ENCODE measurements at places on chromosomes 5 and 9.

DNA sequence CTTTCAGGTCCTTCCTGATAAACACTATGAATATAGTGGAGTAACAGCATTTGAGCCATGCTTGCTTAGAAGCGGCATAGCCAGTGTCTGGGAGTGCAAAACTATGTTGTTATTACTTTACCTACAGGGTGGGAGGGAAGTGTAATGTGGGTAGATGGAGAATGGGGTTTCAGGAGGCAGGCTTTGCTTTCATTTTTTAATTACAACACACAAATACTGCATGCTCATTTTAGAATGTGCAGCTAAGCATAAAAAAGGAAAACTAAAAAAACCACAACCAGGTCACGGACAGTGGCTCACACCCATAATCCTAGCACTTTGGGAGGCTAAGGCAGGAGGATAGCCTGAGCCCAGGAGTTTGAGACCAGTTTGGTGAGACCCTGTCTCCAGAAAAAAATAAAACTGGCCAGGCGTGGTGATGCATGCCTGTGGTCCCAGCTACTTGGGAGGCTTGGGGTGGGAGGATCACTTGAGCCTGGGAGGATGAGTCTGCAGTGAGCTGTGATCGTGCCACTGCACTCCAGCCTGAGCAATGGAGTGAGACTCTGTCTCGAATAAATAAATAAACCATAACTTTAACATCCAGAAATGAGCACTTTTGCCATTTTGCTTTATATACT lies 20.2 kb downstream of the HAVCR1 start:
- no peak for DNase-seq

DNA sequence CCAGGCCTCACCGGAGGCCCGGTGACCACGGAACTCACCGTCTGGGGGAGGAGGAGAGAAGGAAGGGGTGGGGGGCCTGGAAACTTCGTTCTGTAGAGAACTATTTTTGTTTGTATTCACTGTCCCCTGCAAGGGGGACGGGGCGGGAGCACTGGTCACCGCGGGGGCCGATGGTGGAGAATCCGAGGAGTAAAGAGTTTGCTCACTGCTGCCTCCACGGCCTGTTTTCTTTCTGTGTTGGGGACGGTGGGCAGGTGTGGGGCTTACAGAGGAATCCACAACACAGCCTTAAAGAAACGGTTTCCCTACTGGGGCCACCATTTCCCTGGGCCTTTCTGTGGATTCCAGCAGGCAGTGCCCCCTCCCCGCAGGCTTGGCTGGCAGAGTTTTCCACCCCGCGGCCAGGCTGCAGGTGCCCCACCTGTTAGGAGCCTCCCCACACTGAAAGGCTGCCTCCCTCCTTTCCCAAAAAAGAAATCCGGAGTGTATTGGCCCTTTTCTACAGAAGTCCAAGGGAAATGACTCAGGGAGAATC lies 80.8 kb downstream of the NTNG2 start:
- no peak for DNase-seq

GRCh38 chr9:34783951-34784487 lies 74.1 kb upstream of the CCL21 start:
- no peak for DNase-seq

- DNase-seq: no peak
These were observed 603.9 kb downstream of the DMRTA1 start for GRCh38 chr9:23050548-23050947.

DNA sequence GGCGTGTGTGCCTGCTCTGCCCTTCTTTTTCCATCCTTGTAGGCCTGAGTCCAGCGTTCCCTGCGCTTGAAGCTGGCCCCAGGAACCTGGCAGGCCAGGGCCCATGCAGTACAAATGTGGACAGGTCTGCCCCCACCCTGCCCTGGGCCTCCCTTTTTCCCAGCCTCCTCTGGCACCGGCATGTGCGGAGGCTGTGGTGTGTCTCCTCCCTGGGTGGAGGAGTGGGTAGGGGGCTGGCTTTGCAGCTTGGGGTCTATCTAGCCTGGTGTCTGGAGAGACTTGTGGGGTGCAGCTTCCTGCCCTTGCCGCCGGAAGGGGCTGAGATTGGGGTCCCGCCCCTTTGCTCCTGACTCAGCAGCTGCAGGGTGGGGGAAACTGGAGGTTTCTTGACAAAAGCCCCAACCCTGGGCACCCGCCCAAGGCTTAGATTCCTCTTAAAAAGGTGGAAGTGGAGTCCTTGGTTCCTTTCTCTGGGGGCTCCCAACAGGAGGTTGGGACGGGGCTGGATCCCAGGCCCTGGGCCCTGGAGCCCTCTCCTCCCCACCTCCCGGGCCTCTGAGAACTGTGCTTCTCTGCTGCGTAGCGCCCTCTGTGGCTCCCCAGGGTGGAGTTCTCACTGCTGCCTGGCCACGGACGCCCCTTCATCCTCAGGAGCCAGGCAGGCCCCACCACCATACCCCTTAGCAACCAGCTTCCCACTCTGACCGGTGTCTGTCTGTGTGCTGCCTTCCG lies 18.0 kb downstream of the RXRA start:
- DNase-seq: no peak

DNA sequence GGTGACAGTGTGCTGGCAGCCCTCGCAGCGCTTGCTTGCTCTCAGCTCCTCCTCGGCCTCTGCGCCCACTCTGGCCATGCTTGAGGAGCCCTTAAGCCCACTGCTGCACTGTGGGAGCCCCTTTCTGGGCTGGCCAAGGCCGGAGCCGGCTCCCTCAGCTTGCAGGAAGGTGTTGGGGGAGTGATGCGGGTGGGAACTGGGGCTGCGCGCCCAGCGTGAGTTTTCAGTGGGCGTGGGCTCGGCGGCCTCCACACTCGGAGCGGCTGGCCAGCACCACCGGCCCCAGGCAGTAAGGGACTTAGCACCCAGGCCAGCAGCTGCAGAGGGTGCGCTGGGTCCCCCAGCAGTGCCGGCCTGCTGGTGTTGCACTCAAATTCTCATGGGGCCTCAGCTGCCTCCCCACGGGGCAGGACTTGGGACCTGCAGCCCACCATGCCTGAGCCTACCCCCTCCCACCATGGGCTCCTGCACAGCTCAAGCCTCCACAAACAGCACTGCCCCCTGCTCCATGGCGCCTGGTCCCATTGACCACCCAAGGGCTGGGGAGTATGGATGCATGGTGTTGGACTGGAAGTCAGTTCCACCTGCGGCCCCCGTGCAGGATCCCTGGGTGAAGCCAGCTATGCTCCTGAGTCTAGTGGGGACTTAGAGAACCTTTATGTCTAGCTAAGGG lies 223.1 kb upstream of the PTPRD start:
- DNase-seq: no peak

All from thymus (tissue), 14 donors.